Stomach (tissue), 19 donors: ENCODE measurements at places on chromosomes 12 and 14. TPM values are rescaled to one million over a fixed set of nuclear protein-coding genes. Genes with fewer than 3 reads are reported as not detected.

PPP4R4 gene
- 1.1 TPM for polyA plus RNA-seq

KRT85 gene
- polyA plus RNA-seq, result not detected

KRT6A gene
- polyA plus RNA-seq, result 260 TPM

ANG gene
- 15.9 TPM for polyA plus RNA-seq

LPAR5 gene
- polyA plus RNA-seq, result 3.5 TPM

ATG2B gene
- 3.5 TPM for polyA plus RNA-seq

PRB3 gene
- not detected for polyA plus RNA-seq

KRT6C gene
- polyA plus RNA-seq, result not detected

TULP3 gene
- polyA plus RNA-seq, result 11.3 TPM

OR4Q2 gene
- polyA plus RNA-seq, result not detected

PLEKHG7 gene
- polyA plus RNA-seq, result 0.58 TPM

RNASE7 gene
- not detected for polyA plus RNA-seq

PZP gene
- not detected for polyA plus RNA-seq

ASPG gene
- 5.5 TPM for polyA plus RNA-seq

CCDC184 gene
- polyA plus RNA-seq, result 4.7 TPM

LHX5 gene
- 1.4 TPM for polyA plus RNA-seq

HOXC6 gene
- 0.46 TPM for polyA plus RNA-seq

CIROP gene
- polyA plus RNA-seq, result not detected

ZDHHC22 gene
- not detected for polyA plus RNA-seq

C3AR1 gene
- 1.5 TPM for polyA plus RNA-seq

HOXC5 gene
- 0.25 TPM for polyA plus RNA-seq

TSPAN19 gene
- polyA plus RNA-seq, result not detected

PRORP gene
- polyA plus RNA-seq, result 13.8 TPM

CISTR gene
- not detected for polyA plus RNA-seq

ISM2 gene
- polyA plus RNA-seq, result not detected

KRT79 gene
- 0.15 TPM for polyA plus RNA-seq

MMP19 gene
- 2.7 TPM for polyA plus RNA-seq

FSCB gene
- not detected for polyA plus RNA-seq

PAWR gene
- polyA plus RNA-seq, result 19.9 TPM

PIWIL1 gene
- not detected for polyA plus RNA-seq

FZD10 gene
- polyA plus RNA-seq, result 0.12 TPM

SLC41A2 gene
- 23.2 TPM for polyA plus RNA-seq
